ENCODE measurements at places on chromosomes 6 and 20.

DNA sequence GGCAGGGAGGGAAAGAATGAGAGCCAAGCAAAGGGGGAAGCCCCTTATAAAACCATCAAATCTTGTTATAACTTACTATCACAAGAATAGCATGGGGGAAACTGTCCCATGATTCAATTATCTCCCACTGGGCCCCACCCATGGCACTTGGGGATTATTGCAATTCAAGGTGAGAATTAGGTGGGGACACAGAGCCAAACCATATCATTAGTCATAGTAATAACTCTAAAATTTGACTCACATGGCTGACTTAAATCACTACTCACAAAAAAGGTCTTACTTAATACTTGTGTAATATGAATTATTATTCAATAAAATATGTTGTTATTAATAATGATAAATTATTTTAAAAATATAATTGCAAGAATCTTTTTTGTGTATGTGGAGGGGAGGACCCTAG, 178.1 kb upstream of the TCF21 start:
- DNase-seq: no peak

GRCh38 chr20:39736434-39737327, 774.5 kb downstream of the DHX35 start:
- DNase-seq: no peak

DNA sequence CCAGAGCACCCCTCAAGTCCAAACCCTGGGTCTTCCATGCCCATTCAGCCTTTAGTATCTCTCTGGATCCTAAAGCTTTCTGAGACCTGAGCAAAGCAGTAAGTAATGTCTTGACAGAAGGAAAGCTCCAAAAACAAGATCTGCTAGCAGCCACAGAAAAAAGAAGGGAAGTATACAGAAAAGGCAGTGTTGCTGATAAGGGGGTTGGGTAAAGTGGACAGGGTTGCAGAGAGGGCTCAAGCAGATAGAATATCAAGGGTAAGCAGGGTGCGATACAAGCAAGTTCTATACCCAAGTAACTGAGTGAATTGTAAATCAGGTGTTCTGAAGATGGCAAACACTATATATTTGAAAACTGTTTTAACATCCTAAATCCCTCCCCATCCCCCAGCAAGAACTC, 113.4 kb upstream of the CARMIL1 start:
- DNase-seq: no peak

GRCh38 chr20:6008254-6008653, 45.6 kb downstream of the LRRN4 start:
- peak; percentile 90 for DNase-seq

DNA sequence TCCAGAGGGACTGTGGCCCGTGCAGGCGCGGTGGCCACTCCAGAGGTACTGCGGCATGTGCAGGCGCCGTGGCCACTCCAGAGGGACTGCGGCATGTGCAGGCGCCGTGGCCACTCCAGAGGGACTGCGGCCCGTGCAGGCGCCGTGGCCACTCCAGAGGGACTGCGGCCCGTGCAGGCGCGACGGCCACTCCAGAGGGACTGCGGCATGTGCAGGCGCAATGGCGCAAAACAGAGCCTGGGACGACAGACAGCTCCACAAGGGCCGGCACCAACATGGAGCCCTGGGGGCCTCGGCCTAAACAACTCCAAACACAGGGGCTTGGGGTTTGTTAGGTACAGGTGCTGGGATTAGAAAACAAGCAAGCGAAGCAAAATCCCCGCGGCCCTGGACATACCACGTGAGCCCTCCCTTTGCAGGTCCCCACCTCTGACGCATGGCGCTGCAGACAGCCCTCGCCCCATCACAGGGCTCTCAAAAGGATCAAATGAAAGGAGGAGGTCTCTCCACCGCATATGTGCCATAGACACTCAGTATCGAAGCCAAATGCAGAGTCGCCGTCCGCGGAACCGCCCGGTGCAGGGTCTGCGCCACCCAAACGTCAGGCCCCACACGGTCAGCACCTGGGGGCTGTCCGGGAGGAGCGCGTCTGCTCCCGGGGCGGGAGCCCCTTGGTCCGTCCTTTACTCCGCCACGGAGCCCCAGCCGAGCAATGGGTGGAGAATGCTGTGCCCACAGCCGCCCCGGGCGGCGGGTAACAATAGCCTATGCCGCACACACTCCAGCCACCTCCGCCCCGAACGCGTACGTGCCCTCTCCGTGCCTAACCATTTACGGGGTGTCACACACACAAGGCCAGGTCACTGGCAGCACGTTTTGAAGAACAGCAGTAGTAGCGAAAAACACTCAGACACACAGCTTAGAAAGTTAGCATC, 85.7 kb downstream of the TAF4 start:
- no peak for DNase-seq

- no peak for DNase-seq
These were observed 527.8 kb upstream of the RNF217 start for GRCh38 chr6:124434421-124434820.

DNA sequence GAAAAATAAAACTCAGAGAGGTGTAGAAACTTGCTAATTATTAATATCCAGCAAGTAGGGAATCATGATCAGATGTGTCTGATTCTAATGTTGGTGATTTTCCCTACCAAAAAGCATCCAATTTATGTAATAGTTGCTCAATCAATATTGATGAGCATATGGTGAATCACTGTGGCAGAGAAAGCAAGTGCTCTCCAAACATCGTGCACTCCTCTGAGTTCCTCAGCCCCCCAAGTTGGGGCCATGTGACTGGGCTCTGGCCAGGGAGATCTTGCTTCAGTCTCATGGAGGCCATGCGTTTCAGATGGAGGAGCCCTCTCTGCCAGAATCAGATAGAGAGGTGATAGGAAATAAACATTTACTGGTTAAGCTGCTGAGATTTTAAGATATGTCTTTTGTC, 133.2 kb upstream of the LY86 start:
- DNase-seq: no peak

GRCh38 chr6:57109880-57110279, 19.9 kb downstream of the ZNF451 start:
- no peak for DNase-seq

GRCh38 chr6:25717866-25718740, 36.4 kb upstream of the SLC17A4 start:
- peak; percentile 39 for DNase-seq

DNA sequence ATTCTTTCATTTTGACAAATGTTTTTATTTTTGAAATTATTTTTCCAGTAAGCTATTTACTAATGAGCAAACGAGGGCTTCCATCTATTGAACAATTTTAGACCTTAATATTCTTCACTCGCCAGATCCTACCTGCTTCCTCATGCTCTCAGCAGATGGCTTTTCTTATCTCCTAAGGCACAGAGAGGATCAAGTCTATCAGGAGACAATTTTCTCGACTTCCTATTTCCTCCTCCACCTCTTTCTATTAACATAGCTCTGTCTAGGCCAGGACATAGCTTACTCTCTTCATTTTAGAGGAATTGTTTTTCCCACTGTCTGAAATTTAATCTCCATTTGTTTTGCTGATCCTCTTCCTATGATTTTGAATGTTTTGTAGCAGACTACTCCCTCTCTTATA, 87.0 kb upstream of the MAN1A1 start:
- DNase-seq: no peak

Measured in NB4 (cell line).